CD4-positive, CD25-positive, alpha-beta regulatory T cell (primary cell): ENCODE measurements at places on chromosomes 2 and 18. TPM values are rescaled to one million over a fixed set of nuclear protein-coding genes. Genes with fewer than 3 reads are reported as not detected.

GRCh38 chr2:226738191-226738820, 61.3 kb downstream of the IRS1 start:
- peaks cover 1% of the 10 kb centered on the region for H3K27me3 ChIP-seq
- no peaks in the 10 kb centered on the region for H3K4me1 ChIP-seq
- H3K27ac ChIP-seq: no peak overlapping the region

- H3K27me3 ChIP-seq: peaks cover 2% of the 10 kb centered on the region
- H3K4me3 ChIP-seq: no peak overlapping the region
- no peaks in the 10 kb centered on the region for H3K36me3 ChIP-seq
- no peaks in the 10 kb centered on the region for H3K4me1 ChIP-seq
- DNase-seq: no peak
These were observed 194.6 kb downstream of the GPD2 start for GRCh38 chr2:156630579-156631337.

- H3K4me3 ChIP-seq: no peak overlapping the region
- no peak for DNase-seq
- H3K27me3 ChIP-seq: no peaks in the 10 kb centered on the region
- no peak overlapping the region for H3K27ac ChIP-seq
- H3K4me1 ChIP-seq: no peaks in the 10 kb centered on the region
- H3K36me3 ChIP-seq: no peaks in the 10 kb centered on the region
These were observed 535.3 kb upstream of the SYT4 start for GRCh38 chr18:43812627-43813026.

EML6 gene
- 0.22 TPM for polyA plus RNA-seq

- H3K27me3 ChIP-seq: no peaks in the 10 kb centered on the region
- H3K4me1 ChIP-seq: no peaks in the 10 kb centered on the region
- H3K4me3 ChIP-seq: no peak overlapping the region
- no peaks in the 10 kb centered on the region for H3K36me3 ChIP-seq
- no peak overlapping the region for H3K27ac ChIP-seq
These were observed 51.3 kb downstream of the C2orf76 start for GRCh38 chr2:119315241-119315925.
